ENCODE measurements at places on chromosomes 7 and 10.

GRCh38 chr10:4678023-4678950 is 147.7 kb upstream of the AKR1E2 start:
- DNase-seq = no peak

GRCh38 chr10:69328380-69328735 is 50.1 kb downstream of the HK1 start:
- DNase-seq = no peak

- no peak for DNase-seq
Measured at GRCh38 chr10:69272624-69273023, 5.7 kb upstream of the HK1 start.

- DNase-seq = no peak
Measured at GRCh38 chr10:98391065-98391464, 23.9 kb downstream of the PYROXD2 start.

GRCh38 chr10:58791137-58791536 is 278.5 kb downstream of the BICC1 start:
- DNase-seq = no peak

DNA sequence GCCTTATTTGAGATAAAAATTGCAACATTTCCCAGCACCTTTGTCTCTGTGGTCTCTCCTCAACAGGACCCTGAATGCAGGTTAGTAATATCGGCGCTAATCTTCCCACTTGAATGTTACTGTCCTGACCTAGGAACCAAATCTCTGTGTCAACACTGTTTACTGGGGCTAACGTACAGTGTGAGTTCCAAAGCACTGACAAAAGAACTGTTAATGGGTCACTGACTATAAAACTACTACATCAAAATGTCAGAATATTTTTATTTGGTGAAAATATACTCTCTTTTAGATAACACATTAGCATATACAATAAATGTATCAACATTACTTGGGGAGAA is 33.3 kb downstream of the CACUL1 start:
- no peak for DNase-seq

DNA sequence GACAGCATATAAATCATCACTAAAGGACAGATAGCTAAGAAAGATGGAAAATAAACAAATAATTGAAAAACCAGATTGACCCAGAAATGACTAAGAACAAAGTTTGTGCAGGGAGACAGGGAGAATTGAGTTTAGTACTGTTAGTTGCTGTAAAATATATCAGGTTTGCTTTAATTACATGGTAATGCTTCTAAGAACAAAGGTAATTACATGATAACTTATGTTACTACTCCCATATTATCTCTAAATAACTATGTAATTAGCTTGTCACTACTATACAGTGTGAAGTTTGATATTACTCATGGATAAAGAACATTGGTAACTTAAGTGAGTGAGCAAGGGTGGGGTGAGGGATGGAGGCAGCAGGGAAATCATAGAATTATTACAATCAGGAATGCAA is 135.2 kb upstream of the KAT6B start:
- DNase-seq = no peak

- peak; percentile 88 for DNase-seq
Measured at GRCh38 chr10:31912898-31913850, 15.5 kb downstream of the ARHGAP12 start.

- no peak for DNase-seq
Measured at GRCh38 chr7:87100326-87100725, 40.9 kb upstream of the ELAPOR2 start.

- DNase-seq = no peak
Measured at GRCh38 chr10:113563306-113564088, 10.6 kb downstream of the HABP2 start.

GRCh38 chr10:49382226-49382625 is 13.7 kb downstream of the DRGX start:
- no peak for DNase-seq
